Neural crest cell (in vitro differentiated cells): ENCODE measurements at places on chromosomes 4 and X. TPM values are rescaled to one million over a fixed set of nuclear protein-coding genes. Genes with fewer than 3 reads are reported as not detected.

DNA sequence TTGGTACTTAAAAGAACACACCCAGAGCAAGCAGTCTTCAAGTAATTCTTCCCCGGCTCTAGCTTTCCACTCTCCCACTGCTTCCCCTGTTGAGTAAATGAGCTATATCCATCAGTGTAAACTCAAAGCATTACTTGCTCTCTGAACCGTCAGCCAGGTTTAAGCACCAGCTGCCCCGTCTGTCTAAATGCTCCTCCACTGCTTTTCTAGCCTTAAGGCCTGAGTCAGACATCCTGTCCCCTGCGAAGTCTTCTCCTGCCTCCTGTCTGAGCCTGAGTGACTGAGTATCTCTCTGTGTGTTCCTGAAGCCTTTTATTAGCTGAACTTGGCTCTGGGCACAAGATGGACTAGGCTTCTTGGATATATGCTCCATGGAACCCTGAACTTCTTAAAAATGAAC lies 205.1 kb downstream of the STK32B start:
- no peak for DNase-seq

GRCh38 chr4:137702512-137702911 lies 170.2 kb upstream of the PCDH18 start:
- DNase-seq = no peak

DNA sequence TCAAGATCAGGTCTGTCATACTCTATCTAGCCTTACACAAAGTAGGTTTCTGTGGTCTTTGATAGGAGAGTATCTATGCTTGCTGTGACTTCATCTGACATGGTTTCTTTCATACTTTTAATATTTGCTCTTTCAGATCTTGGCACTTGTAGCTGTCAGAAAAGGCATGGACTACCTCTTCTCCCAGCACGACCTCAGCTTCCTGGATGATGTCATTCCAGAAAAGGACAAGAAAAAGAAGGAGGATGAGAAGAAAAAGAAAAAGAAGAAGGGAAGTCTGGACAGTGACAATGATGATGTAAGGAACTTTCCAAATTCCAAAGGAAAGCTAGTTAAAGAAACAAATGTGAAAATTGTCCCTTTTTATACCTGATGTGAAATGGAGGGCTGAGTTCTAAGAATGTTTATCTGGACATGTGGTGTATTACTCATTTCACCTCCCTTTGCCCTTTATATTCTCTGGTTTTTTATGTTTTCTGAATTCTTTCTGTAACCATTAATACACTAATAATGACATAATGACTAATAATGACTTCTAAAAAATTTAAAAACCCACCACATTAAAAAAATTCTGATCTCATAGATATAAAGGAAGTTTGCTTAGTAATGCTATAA lies 221.2 kb downstream of the SLC4A4 start:
- no peak for DNase-seq

DNA sequence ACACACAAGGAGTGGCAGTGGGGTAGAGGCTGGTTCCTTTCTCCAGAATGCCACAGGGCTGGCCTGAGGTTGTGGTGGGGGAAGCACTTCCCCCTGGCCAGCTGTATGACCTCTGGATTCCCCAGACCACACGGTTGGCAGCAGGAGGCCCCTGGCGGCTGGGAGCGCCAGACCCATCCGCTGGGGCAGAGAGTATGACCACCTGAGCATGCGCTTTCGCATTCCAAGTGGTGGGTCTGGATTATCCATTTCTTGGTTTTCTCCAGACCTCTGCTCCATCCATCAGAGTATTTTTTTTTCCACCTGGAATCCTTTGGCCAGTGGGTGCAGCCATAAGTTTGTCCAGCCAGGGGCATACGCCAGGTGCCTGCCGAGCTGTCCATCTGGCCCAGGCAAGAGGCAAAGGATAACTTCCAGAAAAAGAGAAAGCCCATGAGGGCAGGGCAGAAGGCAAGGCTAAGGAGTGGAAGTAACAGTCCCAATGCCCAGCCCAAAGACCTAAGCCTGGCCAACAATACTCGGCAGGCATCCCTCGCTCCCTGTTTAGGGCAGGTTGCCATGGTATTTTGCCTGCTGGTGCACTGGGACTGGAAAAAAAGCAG lies 39.3 kb downstream of the NHSL2 start:
- no peak for DNase-seq

- no peak for DNase-seq
These were observed 28.4 kb downstream of the PIR start for GRCh38 chrX:15464704-15465103.

GRCh38 chr4:48103483-48104139 lies 30.4 kb downstream of the TXK start:
- no peak for DNase-seq

DNA sequence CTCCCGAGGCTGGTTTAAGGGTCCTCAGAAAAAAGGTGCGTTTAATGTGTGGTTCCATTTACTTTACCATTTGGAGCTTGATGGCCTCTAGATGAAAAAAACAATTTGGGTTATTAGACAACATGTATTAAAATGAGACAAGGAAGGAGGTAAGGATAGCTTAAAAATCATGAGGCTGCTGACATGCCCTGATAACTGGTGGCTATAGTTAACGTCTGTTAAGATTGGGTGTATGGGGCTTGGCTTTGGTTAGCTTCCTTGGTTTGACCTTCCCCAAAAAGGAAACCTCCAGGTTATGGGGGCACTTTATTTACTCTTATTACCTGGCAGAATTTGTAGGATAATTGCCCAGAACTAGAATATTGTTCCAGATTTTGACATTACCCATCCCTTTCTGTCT lies 51.5 kb downstream of the HMGB2 start:
- no peak for DNase-seq

GRCh38 chr4:128232719-128233118 lies 54.9 kb downstream of the PGRMC2 start:
- no peak for DNase-seq

- no peak for DNase-seq
These were observed 276.4 kb downstream of the PDGFC start for GRCh38 chr4:156695163-156695562.

DNA sequence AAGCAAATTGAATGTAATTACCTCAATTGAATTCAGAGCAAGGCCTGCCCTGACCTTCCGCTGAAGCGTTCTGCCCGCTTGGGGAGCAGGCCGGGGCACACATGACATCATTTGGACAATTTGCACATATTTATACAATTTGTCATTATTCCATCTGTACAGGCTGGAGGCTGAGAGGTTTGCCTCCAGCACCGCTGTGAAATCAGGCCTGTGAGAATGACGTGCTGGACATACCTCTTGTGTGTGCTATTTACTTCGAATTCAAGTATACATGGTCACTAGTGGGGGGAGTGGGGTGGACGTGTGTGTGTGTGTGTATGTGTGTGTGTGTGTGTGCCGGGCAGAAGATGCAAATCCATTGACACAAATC lies 285.6 kb downstream of the SHOX start:
- no peak for DNase-seq

GRCh38 chr4:174273930-174274329 lies 9.5 kb downstream of the FBXO8 start:
- no peak for DNase-seq

DNA sequence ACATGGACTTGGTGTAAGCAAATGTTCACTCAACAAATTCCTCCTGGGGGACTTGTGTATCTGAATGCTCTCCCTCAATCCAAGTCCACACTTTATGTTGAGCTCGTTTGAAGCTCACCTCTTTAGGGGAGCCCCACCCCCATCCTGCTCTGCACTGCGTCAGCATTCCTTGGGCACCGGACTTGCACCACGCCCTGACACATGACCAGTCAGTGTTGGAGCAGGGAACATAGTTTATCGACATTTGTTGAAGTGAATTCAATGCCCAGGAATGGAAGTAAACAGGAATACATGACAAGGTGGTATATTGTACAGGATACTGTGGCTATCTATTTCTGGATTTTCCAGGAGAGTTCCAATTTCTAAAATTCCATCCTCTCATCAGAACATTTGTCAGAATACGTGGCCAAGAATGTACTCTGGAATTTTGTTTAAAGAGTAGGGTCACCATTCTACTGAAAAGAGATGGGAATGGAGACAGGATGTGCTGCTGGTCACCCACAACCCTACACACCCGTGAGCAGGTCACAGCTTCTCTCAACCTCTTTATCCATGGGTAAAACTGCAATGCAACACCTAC lies 60.0 kb upstream of the LNX1 start:
- DNase-seq = no peak

DNA sequence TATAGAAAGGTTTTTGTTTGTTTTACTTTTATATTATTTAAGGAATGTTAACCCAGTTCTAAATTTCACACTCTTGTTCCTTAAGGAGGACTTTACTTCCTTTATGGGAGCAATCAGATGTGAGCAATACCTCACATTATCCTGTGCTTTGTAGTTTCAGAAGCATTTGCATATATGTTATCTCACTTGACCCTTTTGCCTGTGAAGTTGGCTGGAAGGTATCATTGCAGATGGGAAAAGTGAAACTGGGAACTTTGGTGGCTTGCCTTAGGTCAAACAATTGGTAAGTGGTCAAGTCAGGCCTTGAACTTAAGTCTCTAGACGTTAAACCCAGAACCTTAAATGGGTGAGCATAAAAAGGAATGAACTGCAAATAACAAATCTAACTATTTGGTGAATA lies 90.6 kb downstream of the AREG start:
- DNase-seq = no peak

GRCh38 chr4:38313999-38314561 lies 349.9 kb upstream of the KLF3 start:
- no peak for DNase-seq

The NHSL2 gene
- 9.9 and 10.8 TPM in 2 replicates for total RNA-seq

The NUP62CL gene
- 6.1 and 6.8 TPM in 2 replicates for total RNA-seq

The C4orf17 gene
- not detected in 2 replicates for total RNA-seq
